ENCODE measurements at places on chromosomes 3 and 15. TPM values are rescaled to one million over a fixed set of nuclear protein-coding genes. Genes with fewer than 3 reads are reported as not detected.

XCR1 gene
- not detected for total RNA-seq

UROC1 gene
- total RNA-seq = not detected

RETNLB gene
- not detected for total RNA-seq

CASR gene
- total RNA-seq = not detected

DNA sequence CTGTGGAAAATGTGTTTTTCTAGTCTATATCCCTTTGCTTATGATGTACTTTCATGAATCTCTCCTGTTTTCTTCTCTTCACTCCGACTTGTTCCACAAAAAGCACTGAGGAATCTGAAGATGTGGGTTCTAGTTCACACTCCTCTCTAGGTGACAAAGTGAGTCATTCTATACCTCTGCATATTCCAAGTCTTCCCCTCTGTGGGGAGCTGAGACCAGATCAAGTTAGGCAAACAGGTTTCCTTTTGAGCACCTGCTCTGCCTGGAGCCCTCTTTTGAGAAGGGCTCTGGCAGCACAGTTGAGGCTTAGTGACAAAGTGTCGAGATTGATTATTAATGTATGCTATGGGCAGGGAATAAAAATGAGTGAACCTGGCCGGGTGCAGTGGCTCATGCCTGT, 82.4 kb upstream of the VGLL4 start:
- no peak for DNase-seq

- DNase-seq = no peak
These were observed 96.4 kb upstream of the WNT5A start for GRCh38 chr3:55583475-55583874.

- DNase-seq = no peak
These were observed 28.7 kb downstream of the PFN2 start for GRCh38 chr3:149941946-149942345.

- no peak for DNase-seq
These were observed 2.9 kb downstream of the CACNA2D3 start for GRCh38 chr3:54125300-54125699.

- DNase-seq = no peak
These were observed 24.0 kb upstream of the SRPRB start for GRCh38 chr3:133781570-133781969.

DNA sequence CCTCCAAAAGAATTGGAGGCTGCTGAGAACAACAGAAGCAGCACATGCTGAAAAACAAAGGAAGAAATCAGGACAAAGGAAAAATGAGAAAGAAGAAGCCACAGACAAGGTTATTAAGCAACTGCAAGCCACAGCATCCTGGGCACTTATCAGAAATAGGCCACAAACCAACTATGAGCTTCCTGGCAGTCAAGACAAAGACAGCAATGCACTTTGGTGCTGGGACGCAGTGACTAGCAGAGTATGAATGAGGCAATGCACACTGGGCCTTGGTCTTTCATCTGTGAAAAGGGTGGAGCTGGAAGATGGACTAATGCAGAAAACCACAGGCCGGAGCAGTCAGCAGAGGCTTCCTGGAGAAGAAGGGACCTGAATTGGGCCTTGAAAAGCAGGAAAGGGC, 56.0 kb upstream of the LINGO1 start:
- DNase-seq = no peak

GRCh38 chr3:177689869-177690268, 492.6 kb upstream of the TBL1XR1 start:
- no peak for DNase-seq

- no peak for DNase-seq
These were observed 80.3 kb upstream of the FLNB start for GRCh38 chr3:57927916-57928315.

DNA sequence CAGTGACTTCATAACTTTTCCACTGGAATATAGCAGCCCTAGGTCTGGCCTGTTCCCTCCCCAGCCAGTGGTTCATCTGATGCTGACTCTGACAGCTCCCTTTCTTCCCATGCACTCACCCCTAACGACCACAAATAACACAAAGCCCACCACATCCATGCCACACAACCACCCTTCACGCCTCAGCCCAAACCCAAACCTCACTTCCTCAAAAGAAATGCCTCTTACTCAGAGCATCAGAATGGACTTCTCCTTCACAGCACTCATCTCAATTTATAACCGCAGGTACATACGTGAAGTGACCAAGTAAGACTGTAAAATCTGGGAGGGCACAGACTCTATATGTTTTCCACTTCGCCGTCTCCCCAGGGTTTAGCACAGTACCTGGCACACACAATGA, 1.1 kb downstream of the RBSN start:
- DNase-seq = no peak

DNA sequence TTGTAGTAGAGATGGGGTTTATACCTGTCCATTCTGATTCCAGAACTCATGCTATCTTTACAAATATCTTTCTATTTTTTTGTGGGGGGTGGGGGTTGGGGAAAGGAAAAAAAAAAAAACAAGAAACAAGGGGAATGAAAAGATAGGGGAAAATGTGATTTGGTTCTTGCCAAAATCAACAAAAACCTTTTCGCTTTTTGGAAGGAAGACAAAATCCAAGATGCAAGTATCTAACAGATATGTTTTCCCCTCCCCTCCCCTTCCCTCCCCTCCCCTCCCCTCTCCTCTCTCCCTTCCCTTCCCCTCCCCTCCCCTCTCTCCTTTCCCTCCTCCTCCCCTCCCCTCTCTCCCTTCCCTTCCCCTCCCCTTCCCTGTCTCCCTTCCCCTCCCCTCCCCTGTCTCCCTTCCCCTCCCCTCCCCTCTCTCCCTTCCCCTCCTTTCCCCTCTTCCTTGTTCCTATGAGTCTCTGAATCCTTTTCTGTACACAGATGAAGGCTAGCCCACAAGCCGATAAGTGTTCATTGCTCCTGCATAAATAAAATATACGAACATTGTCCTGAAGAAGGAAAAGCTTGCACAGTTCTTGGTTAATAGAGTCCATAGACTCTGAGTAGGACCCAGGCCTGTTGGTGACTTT, 551.9 kb downstream of the EDEM1 start:
- DNase-seq = no peak

DNA sequence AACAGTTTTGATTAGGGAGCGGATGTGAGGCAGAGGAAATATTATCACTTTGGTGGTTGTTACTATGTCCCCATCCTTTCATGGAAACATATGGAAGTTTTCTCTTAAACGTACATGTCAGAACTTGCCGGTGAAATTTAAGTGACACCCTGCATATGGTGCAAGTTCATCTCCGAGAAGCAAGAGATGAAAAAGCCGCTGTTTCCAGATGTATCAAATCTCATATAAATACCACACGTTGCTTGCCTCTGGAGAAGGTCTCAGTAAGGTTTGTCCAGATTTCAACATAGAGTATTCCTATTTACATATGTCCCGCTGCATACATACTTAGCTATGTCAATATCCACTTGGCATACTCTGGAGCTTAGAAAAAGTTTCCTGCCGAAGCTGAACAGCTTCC, 172.2 kb upstream of the ICE2 start:
- no peak for DNase-seq

GRCh38 chr3:55630280-55630920, 143.3 kb upstream of the WNT5A start:
- DNase-seq = no peak

DNA sequence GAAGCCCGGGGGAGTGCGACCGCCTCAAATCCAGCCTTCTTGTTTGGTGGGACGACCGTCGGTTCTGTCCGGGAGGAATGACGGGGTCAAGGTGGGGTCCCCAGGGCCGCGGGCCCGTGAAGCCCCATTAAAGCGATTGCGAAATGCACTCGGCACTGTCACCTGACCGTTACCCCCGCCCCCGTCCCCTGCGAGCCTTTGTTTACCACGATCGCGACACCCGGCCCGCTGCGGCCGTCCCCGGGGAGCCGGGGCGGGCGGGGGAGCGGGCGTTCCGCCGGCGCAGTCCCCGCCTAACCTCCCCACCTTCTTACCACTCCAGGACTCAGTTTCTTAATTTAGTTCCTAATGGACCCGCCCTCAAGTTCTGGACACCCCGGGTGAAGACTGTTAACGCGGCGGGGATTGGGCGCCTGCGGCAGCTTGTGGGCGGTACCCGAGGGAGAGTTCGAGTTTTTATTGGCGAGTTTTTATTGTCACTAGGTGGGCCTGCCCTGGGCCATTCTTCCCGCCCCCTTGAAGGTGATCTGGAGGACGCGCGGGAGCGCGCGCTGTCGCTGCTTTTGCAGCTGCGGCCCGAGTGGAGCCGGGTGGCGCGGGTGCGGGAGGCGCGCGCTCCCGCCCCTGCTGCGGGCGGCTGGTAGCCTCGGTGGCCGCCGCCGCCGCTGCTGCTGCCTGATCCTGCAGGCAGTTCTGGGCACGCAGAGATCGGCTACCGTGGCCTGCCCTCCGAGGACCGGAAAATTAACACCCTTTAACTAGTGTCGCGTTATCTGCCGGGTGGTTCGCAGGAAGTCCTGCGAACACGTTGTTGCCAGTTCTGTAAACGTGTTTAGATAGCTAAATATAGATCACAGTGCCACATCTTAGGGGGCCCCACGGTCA, 1.0 kb downstream of the KLHL24 start:
- DNase-seq = peak; percentile 94

DNA sequence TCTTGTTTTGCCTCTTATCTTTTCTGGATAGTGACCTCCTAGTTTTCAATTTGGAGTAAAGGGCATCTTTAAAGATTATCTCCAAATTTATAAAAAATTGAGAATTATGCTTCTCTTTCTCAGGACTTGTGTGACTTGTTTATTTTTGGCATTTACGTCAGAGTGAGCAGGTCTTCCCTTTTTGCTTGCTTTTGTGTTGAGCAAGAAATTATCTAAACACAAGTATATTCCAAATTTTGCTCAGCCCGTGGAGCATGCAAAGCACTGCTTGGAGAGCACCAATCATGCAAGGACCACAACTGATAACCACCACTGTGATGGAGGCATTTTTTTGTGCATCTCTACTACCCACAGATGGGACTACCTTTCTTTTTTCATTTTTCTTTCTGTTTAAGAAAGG, 7.1 kb downstream of the SLC25A26 start:
- DNase-seq = no peak

DNA sequence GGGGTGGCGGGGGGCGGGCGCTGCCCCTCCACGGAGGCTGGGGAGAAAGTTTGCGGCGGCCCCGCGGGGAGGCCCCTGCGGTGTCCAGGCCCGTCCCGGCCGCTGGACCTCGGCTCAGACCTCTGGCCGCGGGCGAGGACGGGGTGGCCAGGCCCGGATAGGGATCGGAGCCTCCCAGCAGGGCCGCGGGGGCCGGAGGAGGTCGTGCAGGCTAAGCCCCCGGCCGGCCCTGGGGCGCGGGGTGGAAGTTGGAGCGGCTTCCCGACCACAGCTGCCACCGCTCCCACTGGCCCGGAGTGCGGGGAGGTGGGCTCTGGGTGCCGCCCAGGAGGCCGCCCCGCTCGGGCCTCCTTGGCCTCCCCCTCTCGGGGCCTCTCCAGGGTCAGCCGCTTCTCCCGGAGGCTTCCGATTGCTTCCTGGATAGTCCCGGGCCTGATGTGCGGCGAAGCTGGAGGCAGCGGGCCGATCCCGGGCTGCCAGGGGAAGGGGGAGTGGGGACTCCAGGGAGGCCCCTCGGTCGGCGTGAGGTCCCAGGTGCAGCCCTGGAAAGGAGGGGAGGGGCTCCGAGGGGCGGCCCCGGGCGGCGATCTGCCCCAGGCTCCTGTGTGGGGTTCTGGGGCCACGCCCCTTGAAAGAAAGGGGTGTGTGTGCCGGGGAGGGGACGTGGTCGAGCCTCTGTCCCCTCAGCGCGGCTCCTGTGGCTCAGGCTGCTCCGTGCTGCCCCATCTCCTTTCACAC, 907 bp downstream of the PLXNA1 start:
- DNase-seq = no peak

DNA sequence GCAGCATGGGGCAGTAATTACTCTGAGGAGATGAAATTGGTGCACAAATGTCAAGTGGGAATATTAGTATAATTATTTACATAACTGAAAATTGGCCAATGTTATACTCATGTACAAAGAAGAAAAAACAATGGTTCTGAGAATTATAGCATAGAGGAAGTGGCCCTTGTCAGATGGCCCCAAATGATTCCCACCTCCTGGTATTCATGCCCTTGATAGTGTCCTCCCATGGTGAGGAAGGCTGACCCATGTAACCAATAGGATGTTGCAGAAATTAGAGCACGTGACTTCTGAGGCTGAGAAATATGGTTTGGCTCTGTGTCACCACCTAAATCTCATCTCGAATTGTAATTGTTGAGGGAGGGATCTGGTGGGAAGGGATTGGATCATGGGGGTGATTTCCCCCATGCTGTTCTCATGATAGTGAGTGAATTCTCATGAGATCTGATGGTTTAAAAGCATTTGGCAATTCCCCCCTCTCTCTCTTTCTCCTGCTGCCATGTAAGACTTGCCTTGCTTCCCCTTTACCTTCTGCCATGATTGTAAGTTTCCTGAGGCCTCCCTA, 368.5 kb downstream of the SHQ1 start:
- no peak for DNase-seq

DNA sequence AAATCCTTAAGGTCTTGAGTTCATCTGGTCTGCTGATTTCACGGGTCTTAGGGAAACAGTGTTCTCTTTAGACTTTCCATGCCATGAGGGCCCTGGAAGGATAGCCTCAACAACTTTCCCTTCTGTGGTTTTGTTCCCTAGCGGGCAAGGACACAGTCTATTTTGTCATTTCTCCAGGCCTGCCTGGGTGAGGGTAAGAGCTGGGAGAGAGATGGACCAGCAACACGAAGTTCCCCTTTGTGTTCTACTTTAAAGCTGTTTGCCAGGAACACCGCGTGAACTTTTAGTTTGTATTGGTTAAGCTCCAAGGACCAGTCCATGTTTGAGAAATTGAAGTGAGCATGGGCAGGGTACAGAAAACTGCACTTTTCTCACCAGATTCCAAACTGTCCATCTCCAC, 20.9 kb downstream of the ST3GAL6 start:
- no peak for DNase-seq

DNA sequence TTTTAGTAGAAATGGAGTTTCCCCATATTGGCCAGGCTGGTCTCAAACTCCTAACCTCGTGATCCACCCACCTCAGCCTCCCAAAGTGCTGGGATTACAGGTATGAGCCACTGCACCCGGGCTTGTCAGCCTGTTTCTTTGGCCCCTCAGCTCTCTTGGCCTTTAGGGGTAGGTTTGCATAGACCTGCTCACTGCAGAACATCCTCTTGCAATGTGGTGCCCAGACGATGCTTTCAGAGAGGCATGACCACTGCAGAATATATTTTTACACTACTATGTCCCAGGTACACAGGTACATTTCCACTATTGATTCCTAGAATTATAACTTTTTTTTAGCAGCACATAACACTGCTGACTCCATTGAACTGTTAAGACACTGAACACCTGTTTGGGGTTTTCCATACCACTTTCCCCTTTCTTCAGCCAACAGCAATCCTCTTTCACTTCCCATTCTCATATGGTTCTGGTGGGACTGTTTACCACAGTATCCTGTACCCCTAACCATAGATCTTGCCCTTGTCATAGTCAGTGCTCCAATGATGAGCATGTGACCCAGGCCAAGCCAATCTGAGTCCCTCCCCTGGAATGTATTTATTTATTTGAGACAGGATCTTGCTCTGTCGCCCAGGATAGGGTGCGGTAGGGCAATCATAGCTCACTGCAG, 21.1 kb downstream of the CCDC32 start:
- no peak for DNase-seq

All from H4 (cell line).